RWPE1 (cell line): ENCODE measurements at places on chromosomes 11 and 22.

DNA sequence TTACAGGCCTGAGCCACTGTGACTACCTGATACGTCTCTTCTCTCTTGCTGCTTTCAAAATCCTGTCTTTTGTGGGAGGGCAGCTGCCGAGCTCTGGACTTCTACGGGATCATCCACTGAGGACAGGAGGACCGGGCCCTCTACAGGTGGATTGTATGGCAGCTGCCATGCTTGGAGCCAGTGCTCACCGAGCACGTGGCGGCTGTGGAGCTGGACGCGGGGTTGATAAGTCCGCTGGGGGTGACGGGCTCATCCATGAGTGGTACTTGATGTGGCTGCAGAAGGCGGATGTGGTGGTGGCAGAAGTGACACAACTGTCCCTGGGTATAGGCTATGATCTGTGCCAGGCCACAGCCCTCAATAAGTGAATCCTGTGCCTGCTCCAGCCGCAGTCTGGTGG, 1.8 kb upstream of the CYP2D6 start:
- DNase-seq: no peak

GRCh38 chr11:116515664-116516184, 257.1 kb downstream of the BUD13 start:
- no peak for DNase-seq

DNA sequence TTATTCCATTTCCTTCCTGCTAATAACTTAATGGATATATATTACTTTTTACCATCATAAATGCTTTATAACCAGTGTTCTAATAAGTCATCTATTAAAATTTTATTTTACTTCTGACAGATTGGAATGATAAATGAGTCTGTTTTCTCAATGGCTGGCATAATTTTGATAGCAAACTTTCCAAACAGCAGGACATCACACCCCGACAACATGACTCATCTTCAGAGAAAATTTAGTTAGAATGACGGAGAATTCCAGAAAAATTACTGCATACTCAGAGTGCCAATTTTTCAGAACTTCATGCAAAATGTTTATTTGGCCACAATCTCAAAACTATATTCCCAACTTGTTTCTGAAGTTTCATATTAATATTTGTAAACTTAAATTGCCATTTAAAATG, 174.4 kb downstream of the SWAP70 start:
- peak; percentile 11 for DNase-seq

DNA sequence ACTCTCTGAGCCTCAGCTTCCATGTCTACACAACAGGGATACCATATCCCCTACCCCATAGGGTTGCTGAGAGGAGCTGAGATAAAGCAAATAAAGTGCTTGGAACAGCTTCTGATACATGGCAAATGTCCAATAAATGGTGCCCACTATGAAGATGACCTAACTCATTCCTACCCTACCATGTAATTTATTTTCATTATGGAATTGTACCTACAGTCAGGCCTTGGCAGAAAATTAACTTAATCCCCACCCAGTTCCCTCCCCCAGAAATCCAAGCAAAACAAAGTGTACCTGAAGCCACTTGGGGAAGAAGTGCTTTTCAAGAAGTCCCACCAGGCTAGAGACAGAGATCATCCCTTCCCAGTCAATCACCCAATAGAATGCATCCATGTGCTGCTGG, 10.8 kb downstream of the SRRD start:
- DNase-seq: no peak
